GM23338 (cell line): ENCODE measurements at places on chromosomes 1 and 21. TPM values are rescaled to one million over a fixed set of nuclear protein-coding genes. Genes with fewer than 3 reads are reported as not detected.

GRCh38 chr1:58717979-58718378 is 18.1 kb upstream of the MYSM1 start:
- no peak for DNase-seq

CA6 gene
- not detected in 2 replicates for total RNA-seq

GRCh38 chr21:46572850-46573249 is 32.0 kb downstream of the S100B start:
- DNase-seq = no peak

- DNase-seq = peak; percentile 75
Observed at GRCh38 chr1:79193211-79194079, 186.9 kb upstream of the ADGRL4 start.
